Activated T-cell treated with anti-CD3 and anti-CD28 coated beads for 4 hours (primary cell): ENCODE measurements at places on chromosomes 2 and 18.

DNA sequence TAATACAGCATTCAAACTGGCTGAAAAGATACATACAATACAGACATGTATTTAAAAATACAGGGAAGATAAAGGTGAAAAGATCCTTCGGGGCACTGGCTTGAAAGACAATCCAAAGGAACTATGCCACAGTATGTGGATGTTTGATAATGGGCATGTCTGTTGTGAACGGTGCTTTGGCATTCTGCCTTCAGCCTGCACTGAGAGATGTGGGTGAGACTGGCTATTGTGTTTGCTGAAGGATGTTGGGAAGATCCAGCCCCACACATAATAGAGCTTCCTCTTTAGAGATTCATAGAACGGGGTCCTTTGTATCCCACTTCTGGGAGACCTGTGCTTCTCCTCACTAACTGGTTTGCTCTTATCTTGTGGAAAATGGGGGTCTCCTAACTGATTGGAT, 65.1 kb upstream of the CXCR4 start:
- DNase-seq, result no peak

DNA sequence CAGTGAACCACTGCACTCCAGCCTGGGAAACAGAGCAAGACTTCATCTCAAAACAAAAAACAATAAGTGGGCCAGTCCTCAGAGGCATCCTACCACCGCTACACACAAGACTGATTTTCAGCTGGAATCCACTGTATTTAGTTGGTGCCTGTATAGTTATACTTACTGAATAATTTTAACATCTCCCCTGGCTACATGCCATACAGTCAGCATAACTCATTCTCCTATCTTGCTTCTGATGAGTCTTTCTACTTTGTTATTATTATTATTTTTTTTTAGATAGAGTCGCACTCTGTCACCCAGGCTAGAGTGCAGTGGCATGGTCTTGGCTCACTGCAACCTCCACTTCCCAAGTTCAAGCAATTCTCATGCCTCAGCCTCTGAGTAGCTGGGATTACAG, 19.9 kb upstream of the CAB39 start:
- DNase-seq, result no peak

DNA sequence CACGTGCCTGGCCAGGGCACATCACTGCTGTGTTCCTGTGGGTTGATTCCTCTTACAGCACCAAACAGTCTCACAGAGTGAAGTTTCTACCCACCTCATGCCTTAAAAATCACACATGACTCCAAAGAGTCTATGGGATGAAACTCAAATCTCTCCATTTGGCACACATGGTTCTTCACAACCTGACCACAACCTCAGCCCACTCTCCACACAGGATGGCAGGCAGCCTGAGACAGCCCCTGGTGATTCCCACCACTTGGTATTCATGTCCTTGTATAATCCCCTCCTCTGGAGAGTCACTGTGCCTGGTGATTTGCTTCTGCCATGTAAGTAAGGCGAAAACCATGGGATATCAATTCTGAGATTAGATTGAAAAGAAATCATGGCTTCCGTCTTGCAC, 46.2 kb downstream of the LBH start:
- DNase-seq, result no peak

DNA sequence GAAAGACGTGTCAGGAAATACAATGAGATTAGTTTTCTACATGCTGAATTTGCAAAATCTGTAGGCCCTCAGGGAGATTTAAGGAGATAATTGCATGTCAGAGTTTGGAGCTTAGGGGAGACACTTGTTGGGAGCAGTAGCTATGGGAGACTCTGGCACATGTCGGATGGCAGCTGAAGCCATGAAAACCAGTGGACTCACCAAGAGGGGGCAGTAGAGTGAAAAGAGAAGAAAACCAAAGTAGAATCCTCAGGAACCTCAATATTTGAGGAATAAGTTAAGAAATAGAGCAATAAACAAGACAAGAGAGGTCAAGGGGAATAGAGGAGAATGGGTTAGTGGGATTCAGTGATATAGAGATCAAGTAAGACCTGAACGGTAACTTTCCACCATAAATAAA, 24.8 kb downstream of the RUFY4 start:
- no peak for DNase-seq

DNA sequence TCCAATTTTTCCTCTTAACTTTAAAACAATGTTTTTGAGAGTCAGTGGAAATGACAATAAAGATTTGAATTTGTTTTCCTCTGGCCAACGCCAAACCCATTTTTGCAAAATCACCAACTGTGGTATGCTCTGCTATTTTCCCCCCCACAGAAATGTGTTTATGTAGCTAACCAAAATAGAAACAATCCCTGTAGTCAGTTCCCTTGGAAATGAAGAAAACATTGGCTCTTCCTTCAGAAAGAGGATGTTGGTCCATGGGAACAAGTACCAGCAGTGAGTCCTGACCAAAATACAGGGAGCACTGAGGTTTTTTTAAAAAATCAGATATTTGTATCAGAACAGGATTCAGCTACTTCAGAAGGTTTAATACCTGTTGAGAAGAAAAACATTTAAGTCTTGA, 65.3 kb downstream of the SLC40A1 start:
- no peak for DNase-seq

DNA sequence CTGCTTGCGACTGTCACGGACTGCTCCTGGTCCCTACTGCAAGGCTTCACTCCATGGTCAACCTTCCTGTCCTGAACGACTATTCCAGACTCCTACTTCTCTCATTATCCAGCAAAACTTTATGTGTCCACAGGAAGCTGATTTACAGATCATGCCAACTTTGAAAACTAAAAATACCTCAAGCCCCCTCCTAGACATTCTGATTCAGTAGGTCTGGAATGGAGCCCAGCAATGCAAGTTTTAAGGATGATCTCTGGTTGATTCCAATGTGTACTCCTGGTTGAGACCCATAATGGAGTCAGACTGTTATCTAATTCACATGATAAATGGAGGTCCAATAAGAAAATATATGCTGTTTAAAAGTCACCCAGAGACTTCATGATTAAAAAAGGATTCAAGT, 13.1 kb upstream of the LRATD1 start:
- no peak for DNase-seq

DNA sequence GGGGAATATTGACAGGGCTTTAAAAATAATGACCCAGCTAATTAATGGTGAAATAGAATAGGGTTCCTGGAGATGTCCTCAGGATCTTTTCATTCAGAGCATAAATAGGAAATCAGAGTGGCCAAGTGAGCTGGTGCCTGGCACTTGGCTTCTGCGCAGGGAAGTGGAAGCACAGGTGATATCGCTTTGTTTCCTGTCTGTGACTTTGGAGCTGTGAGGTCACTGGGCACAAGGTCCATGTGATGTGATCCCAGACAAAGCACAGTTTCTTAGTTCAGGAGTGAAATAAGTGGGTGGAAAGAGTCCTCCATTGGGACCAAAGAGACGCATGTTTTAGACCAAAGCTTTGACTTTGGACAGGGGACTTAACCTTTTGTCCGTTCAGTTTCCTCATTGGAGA, 338.3 kb downstream of the CYRIA start:
- no peak for DNase-seq

DNA sequence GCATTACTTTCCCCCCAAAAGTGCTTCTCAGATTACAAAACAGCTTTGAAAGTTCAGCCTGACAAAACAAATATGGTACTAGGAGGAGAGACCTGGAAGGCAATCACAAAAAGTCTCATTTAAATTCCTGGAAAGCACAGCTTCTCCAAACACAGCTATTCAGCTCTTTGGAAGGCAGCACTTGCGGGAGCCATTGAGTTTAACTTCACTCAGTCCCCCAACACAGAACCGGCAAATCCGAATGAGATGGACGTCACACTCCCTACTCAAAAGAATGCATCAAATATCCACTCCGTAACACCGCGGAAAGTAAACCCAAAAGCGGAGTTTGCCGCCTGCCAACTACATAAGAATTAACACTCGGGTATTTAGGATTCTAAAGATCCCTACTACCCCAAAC, 638 bp downstream of the ST6GAL2 start:
- DNase-seq, result no peak

GRCh38 chr2:230205034-230205433, 14.8 kb downstream of the SP110 start:
- DNase-seq, result no peak

DNA sequence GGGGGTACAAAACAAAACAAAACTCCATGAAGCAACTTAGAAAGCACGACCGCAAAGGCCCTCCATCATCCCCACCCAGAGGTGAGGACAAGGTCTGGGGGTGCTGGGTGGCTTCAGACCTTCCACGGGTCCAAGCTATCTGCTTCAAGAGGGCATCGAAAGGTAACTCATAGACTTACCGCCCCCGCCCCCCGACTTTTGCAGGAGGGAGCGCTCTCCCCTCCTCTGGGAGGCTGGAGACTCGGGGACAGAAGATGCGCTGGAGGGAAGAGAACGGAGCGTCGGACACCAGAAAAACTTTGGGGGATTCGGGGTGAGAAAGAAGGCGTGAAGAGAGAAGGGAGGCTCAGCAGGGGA, 300 bp upstream of the STON1 start:
- DNase-seq, result peak; percentile 9

DNA sequence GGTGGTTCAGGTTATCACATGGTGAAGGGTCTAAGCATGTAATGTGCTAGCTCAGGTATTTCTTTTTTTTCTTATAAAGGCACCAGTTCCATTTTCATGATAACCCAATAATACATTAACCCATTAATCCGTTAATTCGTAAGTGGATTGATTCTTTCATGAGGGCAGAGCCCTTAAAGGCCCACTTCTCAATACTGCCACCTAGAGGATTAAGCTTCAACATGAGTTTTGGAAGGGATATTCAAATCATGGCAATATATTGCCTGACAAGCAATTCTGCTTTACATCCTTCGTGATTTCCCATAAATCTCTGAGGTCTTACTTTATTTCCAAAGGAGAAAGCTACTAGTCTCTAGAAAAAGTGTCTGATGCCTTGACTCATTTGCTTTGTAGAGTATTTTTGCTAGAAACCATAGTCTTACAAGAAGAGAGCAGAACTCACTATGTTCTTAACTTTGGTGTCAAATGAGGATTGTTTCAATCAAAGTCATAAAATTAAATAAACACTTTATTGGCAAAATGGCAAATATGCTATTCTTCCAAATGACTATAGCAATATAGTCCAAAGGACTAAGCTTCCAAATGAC, 271.3 kb downstream of the KCNS3 start:
- DNase-seq, result no peak

DNA sequence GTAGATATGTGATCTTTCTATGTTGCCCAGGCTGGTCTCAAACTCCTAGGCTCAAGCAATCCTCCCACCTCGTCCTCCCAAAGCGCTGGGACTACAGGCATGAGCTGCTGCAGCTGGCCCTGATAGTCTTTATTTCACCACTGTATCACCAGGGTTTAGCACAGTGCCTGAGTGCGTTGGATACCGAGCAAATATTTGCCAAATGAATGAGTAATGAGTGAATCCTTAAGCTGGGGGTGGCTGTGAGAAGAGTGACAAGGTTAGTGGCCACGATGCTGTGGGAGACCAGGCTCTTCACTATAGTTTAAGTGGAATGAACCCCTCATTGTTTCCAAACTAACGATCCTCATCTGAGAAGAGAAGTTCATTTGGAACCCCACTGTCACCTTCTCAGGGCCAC, 60.8 kb upstream of the FAM136A start:
- no peak for DNase-seq

DNA sequence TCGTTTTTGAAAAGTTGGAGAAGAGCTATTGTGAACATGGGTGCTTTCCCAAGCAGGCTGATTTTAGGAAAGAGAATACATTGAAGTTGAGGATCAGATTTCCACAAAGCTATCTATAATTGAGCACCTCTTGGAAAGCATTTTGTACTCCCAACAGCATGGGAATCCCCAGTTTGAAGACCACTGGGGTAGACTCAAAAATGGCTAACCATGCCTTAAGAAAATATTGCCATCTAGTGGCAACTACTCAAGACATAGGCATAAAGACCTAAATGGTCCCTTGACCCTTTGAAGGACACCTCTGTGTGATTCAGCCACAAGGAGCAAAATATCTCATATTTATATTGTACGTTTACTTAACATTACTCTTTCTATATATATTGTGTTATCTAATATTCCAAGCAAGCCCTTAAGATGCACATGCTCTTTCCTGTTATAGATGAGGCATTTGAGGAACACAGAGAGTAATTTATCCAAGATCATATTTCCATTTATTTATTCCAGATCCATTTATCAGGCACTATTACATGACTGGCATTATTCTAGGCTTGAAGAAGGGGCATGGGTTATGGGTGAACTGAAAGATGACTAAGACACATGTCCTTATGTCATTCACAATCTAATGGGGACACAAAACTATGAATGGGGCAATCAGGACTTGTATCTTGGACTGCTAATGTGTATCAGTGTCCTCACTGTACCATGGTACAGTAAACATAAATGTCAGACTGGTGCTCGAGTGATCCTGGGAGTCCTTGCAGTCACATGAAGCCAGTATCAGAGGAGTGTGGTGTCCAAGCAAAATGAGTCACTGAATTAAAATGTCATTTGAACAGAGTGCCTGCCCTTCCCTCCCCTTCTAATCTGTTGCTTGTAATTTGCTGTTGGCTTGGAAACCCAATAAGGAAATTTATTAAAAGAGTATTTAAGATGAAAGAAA, 121.0 kb upstream of the XPO1 start:
- DNase-seq, result no peak

GRCh38 chr18:44704135-44704789, 23.6 kb downstream of the SETBP1 start:
- DNase-seq, result no peak

DNA sequence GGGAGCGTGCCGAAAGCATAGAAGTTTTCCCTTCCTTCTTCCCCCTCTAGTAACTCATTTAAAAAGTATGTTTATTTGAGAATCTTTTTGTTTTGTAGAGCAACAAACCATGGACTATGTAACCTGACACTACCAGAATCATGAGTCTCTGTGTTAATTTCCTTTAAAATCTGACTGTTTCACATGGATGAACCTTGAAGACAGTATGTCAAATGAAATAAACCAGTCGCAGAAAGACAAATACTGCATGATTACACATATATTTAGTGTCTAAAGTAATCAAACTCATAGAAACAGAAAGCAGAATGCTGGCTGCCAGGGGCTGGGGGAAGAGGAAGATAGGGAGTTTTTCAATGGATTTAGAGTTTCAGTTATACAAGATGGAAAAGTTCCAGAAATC, 32.3 kb downstream of the PTPN2 start:
- DNase-seq, result no peak

DNA sequence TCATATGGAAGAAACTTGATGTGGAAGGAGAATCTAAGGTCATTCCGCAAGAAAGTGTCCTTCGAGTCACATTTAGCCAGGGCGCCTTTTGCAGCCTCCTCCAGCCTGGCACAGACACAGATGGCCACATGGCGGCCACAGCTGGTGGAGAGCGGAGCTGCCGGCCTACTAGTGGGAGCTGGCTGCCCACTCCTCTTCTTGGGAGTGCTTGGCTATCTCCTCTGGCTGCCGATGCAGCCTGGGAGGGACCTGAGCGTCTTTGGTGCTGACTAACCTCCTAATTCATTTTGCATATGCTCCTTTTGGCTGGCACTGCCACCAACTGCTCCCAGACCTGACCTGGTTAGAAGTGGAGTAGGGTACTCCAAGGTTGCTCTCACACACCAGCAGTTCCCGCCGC, 199.3 kb upstream of the MYT1L start:
- DNase-seq, result no peak

- no peak for DNase-seq
These were observed 845 bp upstream of the MYCN start for GRCh38 chr2:15939556-15939853.
